ENCODE measurements at places on chromosomes 7 and 10.

- no peak for DNase-seq
These were observed 47.8 kb downstream of the HERPUD2 start for GRCh38 chr7:35647171-35647574.

GRCh38 chr7:7857143-7857583 is 111.4 kb upstream of the GLCCI1 start:
- no peak for DNase-seq

GRCh38 chr10:90920986-90921666 is at the start of gene ANKRD1:
TSS of gene ANKRD1 (minus strand) at chr10:90921087. CDS start at chr10:90921027, 60 bp downstream.
- no peak for DNase-seq

GRCh38 chr7:157138101-157138423 is 664 bp upstream of the UBE3C start:
- no peak for DNase-seq

- DNase-seq, result no peak
These were observed 17.4 kb downstream of the CPA1 start for GRCh38 chr7:130397758-130398073.

- no peak for DNase-seq
These were observed 93.0 kb downstream of the ARHGAP22 start for GRCh38 chr10:48511875-48512231.

GRCh38 chr7:73682745-73683055 is 553 bp downstream of the DNAJC30 start:
- no peak for DNase-seq
